NCI-H1092 (cell line): ENCODE measurements at places on chromosomes 11 and 22.

- no peak for DNase-seq
Observed at GRCh38 chr11:119810478-119811232, 81.7 kb upstream of the NECTIN1 start.

GRCh38 chr11:111586388-111586831 is 15.8 kb upstream of the SIK2 start:
- peak; percentile 43 for DNase-seq

DNA sequence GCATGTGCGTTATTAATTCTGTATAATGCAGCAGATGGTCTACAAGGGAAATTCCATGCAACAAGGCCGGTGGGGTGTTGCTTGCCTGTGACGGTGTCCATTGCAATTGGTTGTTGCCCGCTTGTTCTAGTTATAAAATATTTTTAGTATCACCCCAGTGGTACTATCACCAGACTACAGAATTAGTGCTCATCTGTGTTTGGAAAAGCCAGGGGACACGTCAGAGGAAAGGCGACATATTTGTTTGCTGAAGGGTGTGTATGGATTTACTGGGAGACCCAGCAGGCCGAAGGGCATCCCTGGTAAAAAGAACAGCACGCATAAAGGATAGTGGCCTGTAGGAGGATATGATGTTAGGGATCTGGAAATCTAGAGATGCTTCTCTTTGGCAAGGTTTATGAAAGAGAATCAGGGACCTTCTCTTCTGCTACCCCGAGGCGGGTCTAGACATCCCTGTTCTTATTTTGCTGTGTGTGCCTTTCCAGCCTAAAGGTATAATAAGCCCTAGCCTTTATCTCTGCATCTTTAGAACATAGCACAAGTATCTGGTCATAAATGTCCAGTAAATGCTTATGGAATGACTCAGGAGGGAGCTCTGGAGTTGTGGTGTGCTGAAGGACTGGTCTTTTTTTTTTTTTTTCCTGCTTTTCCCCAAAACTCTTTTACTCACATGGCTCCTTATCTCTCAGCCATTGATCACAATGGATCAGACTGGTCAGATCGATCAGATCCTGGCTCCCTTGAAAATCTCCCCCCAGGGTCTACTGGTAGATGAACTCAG is 90.9 kb downstream of the LDLRAD3 start:
- DNase-seq: no peak

DNA sequence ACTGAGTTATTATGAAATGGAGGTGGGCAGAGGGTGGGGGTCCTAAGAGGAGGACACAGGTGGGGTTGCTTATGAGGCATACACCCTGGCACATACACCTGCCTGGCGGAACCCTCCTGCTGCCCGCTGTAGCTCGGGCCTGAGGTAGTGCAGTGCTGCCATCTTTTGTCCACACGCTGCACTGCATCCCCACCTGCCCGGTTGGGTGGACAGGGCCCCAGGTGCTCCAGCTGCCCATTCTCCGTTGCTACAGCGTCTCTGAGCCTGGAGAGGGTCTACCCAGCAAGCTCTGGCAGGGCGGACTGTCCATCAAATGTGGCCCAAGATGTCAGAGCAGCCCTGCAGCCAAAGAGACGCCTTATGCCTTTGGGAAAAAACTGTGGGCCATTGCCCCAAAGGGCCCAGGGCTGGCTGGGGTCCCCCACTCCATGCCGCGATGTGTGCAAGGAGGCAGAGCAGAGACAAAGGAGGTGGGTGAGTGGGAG is 131.2 kb downstream of the BUD13 start:
- DNase-seq: peak; percentile 66

DNA sequence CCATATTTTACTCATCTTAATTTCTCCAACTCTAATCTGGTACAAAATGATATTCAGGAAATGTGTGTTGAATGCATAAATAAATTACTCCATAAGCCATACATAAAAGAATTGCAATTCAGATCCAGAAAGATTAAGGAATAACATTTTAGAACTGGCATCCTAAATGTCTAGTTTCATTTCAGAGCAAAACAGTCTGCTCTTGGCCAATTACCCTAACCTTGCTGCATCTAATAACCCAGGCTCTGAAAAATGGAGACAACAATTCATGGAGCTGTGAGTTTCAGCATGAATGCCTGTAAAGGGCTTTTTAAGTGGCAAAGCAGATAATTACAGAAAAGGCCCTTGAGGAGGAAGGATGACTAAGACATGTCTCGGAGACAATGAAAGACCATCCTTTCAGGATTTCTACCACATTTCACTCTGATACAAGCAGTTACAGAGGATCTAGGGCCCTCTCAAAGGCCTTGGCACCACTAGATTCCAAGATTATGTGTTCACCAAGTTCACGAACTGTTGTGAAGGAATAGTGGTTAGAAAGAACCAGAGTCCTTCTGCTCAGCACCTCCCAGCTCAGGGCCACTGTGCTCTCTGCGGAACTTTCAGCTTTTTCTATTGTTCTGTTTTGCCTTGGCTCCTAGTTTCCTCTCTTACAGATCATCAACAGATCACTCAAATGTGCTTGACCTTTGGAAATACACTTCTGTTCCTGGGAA is 157.6 kb upstream of the BLID start:
- DNase-seq: no peak

- no peak for DNase-seq
Observed at GRCh38 chr11:63489879-63490278, 1.1 kb downstream of the PLAAT5 start.

GRCh38 chr11:46220313-46220712 is 57.1 kb upstream of the CREB3L1 start:
- DNase-seq: no peak

DNA sequence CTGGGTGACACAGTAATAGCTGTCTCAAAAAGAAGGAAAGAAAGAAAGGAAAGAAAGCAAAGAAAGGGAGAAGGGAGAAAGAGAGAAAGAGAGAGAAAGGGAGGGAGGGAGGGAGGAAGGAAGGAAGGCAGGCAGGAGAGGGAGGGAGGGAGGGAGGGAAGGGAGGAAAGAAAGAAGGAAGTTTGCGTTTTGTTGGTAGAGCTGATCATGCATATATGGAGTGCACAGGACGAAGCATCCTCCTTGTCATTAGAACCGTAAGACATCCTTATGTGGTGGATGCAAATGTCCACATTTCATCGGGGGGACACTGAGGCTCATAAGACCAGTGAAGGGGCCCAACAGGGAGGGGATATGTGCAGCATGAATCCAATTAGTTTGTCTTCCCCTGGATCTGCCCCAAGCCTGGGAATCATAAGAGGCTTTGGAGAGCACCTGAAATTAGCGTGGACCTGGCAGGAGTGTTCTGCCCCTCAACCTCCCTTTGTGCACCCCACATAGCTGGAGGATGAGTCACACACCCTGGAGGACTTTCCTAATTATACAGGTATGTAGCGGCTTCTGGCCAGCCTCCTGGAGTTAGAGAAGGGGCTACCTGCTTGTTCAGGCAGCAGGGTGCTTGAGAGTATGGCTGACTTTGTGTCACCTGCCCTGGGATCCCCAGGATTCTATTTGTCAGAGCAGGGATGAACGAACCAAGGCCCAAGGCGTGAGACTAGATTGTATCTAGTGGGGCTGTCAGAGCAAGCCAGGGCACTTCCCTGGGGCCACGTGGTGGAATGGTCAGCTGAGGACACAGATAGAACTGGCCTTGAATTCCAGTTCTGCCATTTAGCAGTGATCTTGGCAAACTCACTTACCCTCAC is 119.7 kb upstream of the CD82 start:
- no peak for DNase-seq

DNA sequence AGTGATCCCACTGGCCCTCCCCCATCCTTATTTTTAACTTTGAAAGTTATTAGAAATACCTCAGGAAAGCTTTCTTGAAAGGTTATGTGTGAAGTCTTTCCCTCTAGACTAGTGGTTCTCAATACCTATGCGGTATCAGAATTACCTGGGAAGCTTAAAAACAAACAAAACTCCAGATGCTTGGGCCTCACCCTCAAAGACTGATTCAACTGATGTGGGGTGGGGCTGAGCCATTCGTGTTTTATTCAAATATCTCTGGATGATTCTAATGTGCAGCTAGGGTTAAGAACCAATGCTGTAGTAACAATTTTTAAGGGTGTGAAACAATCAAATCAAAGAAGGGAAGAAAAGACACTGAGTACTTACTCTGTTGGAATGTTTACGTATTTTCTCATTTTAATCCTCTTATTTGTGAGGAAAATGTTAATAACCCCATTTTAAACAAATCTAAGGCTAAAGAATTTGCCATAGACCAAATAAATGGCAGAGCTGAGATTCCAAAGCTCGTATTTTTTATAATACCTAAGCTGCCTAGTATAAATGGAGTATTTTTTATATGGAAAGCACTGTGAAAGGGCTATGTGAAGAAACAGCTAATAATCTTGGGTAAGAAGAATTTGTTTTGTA is 47.6 kb downstream of the PLEKHB1 start:
- DNase-seq: no peak

- DNase-seq: no peak
Observed at GRCh38 chr22:38313384-38313955, 3.8 kb downstream of the CSNK1E start.

- no peak for DNase-seq
Observed at GRCh38 chr11:1341928-1342524, 32.6 kb upstream of the TOLLIP start.

GRCh38 chr22:38704654-38705234 is 1.0 kb upstream of the GTPBP1 start:
- DNase-seq: no peak

GRCh38 chr22:50000587-50001387 is 11.8 kb downstream of the IL17REL start:
- no peak for DNase-seq

DNA sequence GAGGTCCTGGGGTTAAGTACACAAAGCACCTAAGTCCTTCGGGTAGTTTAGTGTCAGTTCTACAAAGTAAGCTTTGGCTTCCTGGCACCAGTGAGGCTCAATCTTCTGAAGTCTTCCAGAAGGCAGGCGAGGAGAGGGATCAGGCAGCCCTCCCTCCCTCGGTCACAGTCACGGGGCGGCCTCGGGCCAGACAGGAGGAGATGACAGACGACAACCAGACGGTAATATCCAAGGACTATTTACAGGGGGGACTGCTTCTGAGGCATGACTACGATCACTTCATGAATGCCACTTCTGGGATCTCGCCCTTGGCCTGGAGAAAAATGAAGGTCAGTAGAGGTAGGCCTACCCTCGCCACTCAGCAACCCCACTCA is 383 bp upstream of the TMEM223 start:
- DNase-seq: no peak

GRCh38 chr11:86106916-86107315 is 38.0 kb upstream of the PICALM start:
- DNase-seq: no peak

- peak; percentile 52 for DNase-seq
Observed at GRCh38 chr11:113906038-113906437, 1.4 kb downstream of the HTR3B start.

GRCh38 chr11:86537541-86538222 is 134.7 kb downstream of the ME3 start:
- DNase-seq: no peak
